Upper lobe of left lung (tissue), 6 donors: ENCODE measurements at places on chromosomes 2 and 18.

- no peak for DNase-seq
These were observed 14.1 kb upstream of the GPC1 start for GRCh38 chr2:240421381-240421780.

DNA sequence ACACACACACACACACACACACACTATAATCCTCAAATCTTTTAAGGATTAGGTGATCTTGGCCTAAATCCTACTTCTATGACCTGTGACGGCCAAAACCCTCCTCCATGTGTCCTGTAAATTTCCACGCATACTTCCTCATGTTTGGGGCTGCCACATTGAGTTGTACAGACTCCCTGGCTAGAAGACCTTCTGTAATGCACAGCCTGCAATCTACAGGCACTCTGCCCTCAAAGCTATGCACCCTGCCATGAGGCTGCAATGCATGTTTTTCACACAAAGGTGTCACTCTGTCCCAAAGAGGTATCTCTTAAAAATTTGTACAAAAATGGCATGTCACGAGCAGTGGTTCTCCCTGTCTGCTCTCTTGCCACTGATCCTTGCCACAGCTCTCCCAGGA, 26.4 kb upstream of the B4GALT6 start:
- DNase-seq: no peak

DNA sequence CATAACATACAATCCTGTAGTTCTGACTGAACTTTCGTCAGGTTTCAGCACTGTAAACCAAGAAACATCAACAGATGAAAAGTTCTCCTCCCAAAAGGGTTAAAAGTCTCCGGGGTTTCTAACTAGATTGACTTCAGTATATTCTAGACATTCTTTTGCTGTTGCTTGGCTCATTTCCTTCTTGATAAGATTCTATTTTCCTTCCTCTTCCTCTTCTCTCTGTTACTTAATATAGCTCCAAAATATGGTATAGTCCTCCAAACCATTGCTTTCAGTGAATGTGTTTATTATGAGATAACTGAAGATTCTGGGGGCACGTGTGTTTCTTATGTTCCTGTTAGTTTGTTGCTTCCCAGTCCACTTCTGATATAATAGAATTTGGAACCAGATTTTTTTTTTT, 46.4 kb upstream of the MAP4K3 start:
- no peak for DNase-seq

- no peak for DNase-seq
These were observed 139.7 kb downstream of the HRH4 start for GRCh38 chr18:24600076-24600654.

DNA sequence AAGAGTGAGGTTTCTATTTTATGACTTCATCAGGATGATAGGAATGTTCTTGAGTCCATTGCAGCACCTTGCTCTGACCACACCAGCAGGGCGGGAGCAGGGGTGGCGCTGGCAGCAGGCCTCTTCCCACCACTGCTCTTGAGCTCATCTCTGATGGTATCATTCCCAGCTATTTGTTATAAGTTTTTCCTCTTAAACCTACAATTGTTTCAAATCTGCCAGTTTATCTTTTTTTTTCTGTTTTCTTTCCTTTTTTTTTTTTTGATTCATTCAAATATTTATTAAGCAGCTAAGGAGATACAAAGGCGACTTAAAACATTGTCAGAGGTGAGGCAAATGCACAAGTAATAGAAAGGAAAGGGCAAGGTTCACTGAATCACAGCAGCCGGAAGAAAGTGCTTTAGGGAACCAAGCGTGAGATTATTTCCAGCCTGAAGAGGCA, 28.7 kb downstream of the NIFK start:
- DNase-seq: peak; percentile 71

- no peak for DNase-seq
These were observed 1493.8 kb upstream of the NXPH2 start for GRCh38 chr2:140273958-140274357.

DNA sequence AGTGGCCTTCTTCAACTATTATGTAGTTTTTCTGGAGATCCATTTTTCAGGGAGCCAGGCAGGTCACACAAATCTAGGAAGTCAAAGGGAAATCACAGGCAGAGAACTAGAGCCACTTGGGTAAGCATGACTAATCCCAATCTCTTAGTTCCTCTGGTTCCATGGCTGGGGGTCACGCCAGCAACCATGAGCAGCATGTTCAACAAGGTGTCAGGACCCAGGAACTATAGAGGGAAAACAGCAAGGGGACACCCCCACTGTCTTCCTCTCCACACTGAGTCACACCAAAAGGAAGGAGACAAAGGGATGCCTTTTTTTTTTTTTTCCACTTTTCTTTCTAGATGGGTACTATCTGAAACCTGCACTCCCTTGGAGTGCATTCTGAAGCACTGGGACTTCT, 250.9 kb downstream of the OTX1 start:
- no peak for DNase-seq

DNA sequence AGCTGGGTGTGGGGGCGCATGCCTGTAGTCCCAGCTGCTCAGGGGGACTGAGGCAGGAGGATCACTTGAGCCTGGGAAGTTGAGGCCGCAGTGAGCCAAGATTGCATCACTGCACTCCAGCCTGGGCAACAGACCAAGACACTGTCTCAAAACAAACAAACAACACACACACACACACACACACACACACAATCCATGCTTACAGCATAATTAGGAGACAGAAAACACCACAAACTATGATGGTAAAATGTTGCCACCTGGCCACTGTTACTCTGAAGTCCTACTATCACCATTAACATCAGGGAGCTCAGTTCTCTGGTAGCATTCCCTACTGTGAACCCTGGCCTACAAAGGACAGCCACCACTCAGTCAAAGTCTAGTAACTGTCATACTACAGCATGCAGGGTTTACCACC, 18.3 kb downstream of the DNPEP start:
- DNase-seq: peak; percentile 55

GRCh38 chr2:10331027-10331701, 28.5 kb downstream of the HPCAL1 start:
- peak; percentile 90 for DNase-seq

GRCh38 chr2:215884451-215885087, 128.8 kb downstream of the MREG start:
- no peak for DNase-seq

GRCh38 chr2:105102963-105103421, 65.1 kb downstream of the MRPS9 start:
- DNase-seq: no peak

DNA sequence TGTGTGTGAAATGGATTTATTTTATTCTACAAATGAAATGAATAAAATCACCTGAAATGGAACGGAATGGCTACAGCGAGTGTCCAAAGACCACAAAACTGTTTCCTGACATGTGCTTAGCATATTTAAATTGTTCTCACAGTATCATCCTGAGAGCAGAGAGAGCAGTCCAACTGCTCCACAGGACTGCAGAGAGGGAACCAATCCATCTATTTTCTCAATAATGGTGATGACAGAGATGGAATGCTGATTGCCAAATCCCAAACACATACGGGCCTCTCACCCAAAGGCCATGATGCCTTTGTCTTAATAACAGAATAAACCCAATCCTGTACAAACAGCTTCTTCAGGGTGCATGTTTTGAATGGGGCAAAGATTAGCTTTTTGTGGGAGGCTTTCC, 41.1 kb downstream of the STAT1 start:
- no peak for DNase-seq

DNA sequence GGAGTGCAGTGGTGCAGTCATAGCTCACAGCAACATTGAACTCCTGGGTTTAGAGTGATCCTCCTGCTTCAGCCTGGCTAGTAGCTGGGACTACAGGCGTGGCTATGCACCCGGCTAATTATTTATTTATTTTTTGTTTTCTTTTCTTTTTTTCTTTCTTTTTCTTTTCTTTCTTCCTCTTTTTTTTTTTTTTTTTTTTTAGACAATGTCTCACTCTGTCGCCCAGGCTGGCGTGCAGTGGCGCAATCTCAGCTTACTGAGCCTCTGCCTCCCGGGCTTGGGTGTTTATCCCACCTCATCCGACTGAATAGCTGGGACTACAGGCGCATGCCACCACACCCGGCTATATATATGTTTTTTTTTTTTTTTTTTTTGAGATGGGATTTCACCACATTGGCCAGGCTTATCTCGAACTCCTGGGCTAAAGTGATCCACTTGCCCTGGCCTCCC, 1.4 kb upstream of the ANXA4 start:
- peak; percentile 56 for DNase-seq

GRCh38 chr2:42926434-42927333, 134.3 kb upstream of the HAAO start:
- DNase-seq: no peak

DNA sequence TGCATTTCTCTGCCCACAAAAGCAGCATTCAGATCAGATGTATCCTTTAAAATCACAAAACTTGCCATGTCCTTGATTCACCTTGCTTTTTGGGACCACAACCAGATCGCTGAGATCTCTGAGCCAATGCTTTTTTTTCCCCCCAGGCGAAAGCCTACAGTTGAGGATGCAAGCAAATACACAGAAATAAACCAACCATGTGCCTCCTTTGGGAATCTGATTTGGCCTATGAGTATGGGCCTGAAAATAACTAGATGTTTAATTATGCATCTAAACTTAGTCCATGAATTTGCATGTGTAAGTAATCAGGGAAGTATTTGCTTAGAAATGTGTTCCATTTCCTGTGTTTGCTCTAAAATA, 49.7 kb upstream of the CDC42EP3 start:
- DNase-seq: no peak

DNA sequence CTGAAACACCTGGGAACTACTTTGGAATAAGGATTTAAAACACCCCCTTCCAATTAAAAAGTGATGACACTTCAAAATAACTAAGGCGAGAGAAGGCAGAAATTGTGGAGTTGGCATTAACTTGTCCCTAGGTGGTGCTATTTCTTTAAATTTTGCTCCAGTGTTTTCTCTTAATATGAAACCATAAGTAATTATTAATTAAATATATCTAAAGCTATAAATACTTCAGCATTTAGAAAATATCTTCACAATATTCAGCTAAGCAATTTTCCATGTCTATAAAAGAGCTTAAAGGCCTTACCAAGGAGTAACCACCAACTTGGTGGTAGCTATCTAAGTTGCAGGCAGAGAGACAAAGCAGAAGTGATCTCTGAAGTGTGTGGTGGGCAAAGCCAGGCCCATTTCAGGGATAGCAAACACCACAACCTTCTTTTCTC, 186.8 kb upstream of the PGAP1 start:
- no peak for DNase-seq

DNA sequence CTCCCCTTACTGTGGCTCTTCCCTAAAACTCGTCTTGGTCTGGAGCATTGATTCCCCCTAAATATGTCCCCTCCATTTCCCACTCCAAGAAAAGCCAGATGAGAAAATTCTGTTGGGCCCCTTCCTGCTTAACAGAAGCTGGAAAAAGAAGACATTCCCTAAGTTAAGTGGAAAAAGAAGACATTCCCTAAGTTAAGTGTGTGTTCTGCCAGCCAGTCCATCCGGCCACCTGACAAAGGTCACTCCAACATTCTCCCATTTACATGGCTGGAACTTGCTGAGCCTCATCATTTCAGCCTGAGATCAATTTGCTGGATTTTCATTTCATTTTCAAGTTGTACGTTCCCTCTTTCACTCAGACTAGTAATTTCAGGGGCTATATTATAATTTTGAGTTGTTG, 52.0 kb downstream of the LYPD1 start:
- DNase-seq: no peak

DNA sequence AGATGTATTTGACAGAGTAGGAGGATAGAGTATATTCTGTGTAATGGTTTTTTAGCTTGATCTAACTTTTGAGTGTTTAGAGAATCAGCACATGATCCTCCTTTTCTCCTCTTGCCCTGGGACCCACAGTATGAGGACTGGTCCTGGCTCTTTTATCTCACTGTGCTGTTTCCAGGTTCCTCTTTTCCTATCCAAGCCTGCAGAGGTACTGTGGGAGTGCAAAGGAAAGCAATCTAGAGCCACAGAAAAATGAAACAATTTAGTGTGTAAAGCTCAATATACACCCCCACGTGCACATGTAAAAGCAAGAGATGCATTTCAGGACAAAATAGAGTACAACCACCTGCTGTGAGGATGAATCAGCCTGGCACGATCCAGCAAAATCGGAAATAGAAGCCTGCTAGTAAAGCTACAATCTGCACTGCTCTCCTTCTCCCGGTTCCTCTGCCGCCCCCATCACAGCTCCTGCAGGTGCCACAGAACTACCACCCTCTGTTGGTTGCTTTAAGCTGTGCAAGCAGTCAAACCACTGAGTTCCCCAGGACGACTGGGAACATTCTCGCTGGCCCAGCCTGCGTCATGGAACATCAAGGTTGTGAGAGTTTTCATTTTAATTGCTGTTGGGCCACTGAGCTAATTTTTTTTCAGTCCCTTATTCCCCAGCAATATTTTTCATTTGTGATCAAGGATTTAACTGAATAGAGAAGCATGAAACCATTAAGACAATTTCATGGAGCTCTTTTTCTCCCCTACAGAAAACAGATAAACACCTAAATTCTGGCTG, 47.8 kb upstream of the MAPRE3 start:
- DNase-seq: no peak

DNA sequence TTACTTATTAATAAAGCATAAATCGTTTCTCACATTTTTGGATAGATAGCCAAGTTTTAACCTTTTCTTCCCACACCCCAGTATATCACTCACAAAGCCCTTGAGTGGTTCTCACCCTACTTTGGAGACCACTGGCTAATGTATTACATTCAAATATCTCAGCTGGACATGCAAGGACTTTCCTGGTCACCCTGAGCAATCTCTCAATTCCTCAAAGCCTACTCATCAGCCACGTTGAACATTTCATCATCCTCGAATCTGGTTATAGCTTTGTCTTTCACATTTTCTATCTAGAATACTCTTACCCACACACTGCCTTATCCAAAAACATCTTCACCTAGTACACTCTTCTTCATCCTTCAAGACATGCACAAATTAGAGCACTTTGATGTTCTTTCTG, 71.1 kb upstream of the MAPRE2 start:
- DNase-seq: no peak

GRCh38 chr18:3891245-3891644, 441.3 kb downstream of the TGIF1 start:
- no peak for DNase-seq

- no peak for DNase-seq
These were observed 23.5 kb downstream of the MIB1 start for GRCh38 chr18:21763846-21764646.
